ENCODE measurements at places on chromosomes 7 and 10.

DNA sequence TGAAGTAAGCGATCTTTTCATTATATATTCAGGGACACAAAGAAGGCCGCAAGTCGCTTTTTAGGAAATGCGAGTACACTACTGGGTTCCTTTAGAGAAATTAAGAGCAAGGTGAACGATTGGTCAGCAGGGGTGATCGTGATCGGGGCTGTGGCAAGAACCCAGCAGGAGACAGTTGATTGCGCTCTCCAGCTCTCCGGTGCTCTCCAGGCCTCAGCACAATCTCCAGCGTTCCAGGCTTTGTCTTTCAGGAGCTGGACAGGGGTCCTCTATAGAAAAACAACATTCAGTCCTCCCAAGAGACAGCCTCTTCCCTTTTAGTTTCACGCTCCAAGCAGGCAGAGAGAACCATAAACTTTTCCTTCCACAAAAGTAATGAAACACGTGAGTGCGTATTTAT, 170.5 kb upstream of the KLF6 start:
- no peak for DNase-seq

DNA sequence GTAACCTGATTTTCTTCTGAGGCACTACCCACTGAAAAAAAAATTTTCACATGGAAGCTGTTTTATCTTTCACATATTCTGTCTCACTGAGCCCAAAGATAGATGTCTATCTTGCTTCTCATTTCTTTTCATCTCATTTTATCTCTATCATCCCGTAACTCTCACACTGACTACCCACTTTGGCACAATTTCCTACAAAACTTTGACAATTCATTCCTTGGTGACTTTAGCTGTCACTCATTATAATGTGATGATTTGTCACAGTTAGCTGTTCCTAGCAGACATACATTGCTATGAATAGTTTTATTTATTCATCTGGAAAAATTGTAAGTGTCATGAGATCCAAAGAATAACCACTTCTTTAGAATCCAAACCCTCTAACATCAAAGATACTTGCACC, 589.9 kb upstream of the TEX47 start:
- no peak for DNase-seq

DNA sequence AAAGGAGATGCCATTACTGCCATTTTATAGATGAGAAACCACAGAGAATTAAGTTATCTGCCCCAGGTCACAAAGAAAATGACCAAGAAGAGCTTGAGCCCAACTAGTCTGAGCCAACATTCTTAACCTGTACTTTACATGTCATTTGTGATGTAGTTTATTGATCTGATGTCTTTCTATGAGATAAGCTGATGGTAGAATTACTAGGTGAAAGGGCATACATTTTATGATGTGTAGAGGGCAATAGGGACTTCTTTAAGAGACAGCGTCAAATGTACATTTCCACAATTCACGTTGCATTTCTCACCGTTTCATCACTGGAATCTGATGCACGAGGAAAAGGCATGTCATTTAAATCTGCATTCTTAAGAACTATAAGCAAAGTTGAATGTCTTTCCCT, 11.3 kb downstream of the ACSL5 start:
- no peak for DNase-seq

DNA sequence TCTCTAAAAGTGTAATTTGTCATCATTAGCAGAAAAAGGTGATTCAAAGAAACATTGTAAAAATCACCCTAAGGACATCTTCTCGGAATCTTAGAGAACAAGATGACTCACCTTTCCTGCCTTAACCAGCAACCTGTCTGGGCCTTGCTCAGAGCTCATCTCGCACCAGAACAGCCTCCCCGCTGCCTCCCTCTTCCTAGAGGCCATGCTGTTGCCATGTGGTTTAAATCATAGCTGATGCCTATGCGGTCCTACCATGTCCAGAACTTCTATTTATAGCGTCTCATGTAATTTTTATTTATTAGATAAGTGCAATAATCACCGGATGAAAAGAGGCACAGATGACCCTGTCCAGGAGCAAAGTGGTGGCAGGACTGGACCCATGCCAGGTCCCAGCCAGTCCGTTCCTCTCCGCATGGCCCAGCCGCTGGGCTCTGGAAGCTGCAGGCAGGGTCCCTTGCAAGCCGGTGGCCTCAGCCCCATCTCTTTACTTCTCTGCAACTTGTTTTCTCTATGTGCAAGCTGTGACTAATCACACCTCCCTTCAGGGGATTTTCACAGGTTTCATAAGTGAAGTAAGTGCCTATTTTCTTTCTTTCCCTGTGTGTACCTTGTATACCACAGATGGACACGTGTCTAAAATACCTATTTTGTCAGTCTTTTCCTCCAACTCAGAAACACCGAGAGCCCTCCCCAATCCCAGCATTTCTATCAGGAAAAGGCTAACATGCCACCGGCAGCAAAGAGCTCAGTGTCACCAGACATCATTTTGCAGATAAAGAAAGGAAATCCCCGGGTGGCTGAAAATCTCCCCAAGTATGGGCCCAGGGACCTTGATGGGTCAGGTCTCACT, 27.1 kb downstream of the KLF6 start:
- peak; percentile 78 for DNase-seq

- DNase-seq, result no peak
Measured at GRCh38 chr7:80634505-80634904, 3.9 kb upstream of the CD36 start.

DNA sequence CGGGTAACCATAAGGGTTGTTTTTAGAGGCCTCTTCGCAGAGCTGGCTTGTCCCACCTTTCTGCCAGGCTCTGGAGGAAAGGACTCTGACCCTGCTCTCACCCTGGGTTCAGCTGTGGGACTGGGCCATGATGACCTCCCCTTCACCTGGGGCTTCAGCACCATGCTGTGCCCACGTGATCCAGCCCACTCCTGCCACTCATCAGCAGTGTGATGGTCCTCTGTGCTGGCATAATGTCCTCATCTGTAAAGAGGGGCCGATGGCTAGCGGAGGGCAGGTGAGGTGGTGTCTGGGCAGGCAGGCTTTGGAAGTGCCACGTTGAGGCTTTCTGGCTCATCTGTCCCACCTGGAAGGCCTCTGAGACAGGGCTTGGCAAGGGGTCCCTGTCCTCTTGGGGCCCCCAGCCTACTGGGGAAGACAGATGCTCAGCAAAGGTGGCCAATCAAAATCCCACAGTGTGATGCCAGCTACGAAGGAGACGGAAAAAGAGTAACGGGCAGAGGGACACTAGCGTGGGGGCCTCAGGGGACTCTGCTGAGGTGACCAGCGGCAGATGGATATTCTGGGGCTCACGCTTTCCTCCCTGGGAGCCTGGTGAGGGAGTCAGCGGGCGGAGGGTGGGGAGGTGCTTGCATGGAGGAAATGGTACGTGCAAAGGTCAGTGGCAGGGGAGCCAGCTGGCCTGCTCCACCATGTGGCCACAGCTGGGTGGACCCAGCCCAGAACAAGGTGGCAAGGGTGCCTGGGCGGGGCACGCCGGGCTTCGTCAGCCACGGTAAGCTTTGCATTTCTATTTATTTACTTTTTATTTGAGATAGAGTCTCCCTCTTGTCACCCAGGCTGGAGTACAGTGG, 5.4 kb downstream of the LRWD1 start:
- no peak for DNase-seq

GRCh38 chr10:64175271-64175962, 654.2 kb downstream of the REEP3 start:
- no peak for DNase-seq

DNA sequence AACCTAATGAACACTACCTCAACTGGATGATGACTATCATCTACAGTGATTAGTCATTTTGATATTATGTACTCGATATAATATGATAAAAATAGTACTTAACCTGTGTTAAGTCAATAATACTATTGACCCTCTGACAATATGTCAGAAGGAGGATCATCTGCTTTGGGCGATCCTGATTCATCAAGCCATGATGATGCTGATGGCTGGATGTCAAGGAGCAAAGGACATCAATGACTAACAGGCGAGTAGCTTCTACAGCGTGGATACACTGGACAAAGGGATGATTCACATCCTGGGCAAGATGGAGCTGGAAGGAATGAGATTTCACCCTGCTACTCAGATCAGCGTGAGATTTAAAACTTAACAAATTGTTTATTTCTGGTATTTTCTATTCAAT, 94.4 kb upstream of the SKAP2 start:
- no peak for DNase-seq

DNA sequence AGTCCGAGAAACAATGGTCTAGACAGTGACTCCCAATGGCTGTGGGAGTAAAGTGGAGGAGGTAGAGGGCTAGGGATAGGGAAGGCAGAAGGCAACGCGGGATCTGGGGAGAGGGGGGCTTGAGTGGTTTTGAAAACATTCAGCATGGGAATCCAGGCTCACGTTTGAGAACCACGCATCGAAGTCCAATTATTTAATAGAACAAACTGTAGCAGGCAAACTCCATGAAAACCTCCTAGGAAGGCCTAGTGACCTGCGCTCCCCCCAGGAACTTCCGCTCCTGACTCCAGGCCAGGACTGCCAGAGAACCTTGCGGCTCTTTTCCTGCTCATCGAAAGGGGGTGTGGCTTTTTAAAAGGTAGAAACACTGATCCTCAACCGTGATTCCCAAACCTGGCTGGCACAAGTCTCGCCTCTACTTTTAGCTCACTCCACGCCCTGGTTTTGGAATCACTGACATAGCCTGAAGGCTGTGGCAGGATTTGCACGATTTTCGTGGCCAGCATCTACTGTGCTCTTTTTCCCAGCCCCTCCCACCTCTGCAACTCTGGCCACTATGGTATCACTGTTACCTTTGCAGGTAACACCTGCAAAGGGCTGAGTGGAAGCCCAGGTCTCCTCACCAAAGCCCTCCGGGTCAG, 43.4 kb downstream of the MYOF start:
- DNase-seq, result no peak

DNA sequence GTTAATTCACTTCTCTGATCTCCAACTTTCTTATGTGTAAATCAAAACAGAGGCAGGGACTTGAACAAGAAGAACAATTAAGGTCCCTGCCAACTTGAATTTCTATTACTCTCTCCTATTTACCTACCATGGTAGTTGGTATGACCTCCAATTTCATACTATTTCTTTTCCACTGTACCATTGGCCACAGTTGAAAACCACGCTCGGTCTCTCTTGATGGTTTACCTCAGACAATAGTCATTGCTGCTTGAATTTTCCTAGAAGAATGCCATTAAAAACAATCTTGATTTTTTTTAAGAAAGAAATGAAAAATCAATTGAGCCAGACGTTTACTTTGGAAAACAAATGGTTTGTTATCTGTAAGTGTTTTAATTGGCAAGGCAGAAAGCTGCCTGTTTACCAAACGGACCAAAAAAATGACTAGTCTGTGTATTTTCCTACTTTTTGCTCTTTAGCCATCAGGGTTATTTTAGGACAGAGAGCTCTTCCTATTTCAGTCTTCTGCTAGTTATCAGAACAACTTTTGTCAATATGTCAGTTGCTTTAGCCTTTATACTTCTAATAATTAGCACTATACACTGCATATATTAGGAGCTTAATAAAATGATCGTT, 157.5 kb upstream of the PLXDC2 start:
- DNase-seq, result no peak

- no peak for DNase-seq
Measured at GRCh38 chr10:65396997-65397396, 1528.8 kb upstream of the LRRTM3 start.

GRCh38 chr7:14806891-14807290, 95.7 kb downstream of the DGKB start:
- no peak for DNase-seq

DNA sequence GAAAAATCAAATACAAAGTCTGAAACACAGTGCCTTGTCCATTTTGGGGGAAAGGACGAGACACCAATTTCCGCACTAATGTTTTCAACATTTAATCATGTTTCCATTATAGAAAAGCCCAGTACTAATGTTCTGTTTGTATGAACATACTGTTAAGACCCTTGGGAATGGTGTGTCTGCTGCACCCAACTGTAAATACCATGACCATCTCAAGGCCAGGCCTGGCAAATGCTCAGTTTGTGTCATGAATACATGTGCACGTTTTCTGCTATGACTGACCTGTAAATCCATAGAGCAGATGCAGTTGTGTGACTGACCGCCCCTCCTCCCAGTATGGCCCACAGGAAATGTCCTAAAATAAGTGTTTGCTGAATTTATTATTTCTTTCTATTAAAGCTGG, 270.0 kb downstream of the TNS3 start:
- DNase-seq, result no peak

DNA sequence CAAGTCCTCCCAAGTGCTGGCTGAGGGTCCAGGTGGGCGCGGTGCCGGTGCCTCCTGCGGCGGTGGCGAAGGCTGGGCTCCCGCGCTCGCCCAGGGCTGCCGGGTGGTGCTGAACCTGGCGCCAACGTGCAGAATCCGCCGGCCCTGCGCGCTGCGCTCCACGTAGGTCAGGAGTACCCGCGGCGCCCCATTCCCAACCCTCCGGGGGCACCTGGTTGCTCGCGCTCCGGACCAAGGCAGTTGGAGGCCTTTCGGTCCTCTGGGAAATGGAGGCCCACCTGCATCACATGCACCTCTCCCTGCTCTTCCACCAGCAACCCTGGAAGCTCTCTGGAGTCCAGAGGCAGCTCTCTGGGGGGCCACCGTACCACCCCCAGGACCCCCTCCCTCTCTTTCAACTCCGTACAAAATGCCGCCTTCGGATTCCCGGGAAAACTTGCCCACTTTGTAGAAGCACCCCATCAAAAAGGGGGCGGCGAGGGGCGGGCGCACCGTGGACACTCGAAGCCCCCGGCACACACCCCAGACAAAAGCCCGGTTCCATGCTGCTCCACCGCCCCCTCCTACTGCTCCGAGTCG, 745 bp downstream of the SLC16A9 start:
- no peak for DNase-seq

DNA sequence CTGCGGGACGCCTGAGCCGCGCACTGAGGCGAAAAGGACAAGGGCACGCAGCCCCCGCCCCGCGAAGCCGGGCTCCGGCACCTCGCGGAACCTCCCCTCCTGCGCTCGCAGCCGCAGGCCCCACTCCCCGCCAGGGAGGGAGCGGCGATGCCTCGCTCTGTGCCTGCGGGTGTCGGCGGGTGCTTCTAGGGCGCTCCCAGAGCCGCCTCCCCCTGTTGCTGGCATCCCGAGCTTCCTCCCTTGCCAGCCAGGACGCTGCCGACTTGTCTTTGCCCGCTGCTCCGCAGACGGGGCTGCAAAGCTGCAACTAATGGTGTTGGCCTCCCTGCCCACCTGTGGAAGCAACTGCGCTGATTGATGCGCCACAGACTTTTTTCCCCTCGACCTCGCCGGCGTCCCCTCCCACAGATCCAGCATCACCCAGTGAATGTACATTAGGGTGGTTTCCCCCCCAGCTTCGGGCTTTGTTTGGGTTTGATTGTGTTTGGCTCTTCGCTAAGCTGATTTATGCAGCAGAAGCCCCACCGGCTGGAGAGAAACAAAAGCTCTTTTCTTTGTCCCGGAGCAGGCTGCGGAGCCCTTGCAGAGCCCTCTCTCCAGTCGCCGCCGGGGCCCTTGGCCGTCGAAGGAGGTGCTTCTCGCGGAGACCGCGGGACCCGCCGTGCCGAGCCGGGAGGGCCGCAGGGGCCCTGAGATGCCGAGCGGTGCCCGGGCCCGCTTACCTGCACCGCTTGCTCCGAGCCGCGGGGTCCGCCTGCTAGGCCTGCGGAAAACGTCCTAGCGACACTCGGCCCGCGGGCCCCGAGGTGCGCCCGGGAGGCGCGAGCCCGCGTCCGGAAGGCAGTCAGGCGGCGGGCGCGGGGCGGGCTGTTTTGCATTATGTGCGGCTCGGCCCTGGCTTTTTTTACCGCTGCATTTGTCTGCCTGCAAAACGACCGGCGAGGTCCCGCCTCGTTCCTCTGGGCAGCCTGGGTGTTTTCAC, 519 bp downstream of the ITGB8 start:
- no peak for DNase-seq

- DNase-seq, result no peak
Measured at GRCh38 chr10:3719024-3719843, 65.8 kb downstream of the KLF6 start.

GRCh38 chr7:133139801-133140200, 57.9 kb upstream of the CHCHD3 start:
- no peak for DNase-seq

GRCh38 chr7:36090976-36091873, 61.8 kb upstream of the EEPD1 start:
- no peak for DNase-seq

All from CD4-positive, alpha-beta T cell treated with Interleukin-17A for 1 hour (primary cell).